ENCODE measurements at places on chromosomes 16 and 17.

DNA sequence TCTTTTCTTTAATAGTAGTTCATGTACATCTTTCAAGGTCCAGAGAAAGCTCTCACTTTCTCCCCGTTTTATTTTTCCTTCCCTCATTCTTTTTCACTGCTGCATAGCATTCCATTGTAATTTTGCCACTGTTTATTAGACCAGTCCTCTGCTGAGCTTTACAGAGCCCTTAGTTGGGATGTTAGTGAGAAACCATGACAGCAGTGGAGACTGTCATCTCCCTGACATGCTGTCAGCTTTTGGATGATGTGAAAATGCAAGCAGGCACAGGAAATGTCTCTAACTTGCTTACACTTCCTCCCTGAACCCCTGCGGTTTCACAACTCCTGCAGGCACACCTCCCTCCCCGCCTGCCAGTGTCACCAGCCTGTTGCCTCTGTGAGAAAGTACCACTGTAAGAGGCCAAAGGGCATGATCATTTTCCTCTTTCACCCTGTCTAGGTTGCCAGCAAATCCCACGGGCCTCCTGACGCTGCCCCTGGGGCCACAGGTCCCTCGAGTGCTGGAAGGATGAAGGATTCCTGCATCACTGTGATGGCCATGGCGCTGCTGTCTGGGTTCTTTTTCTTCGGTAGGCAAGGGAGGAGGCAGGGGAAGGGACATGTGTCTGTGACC lies at the start of gene ITGAL:
Gene ITGAL, plus strand, starts transcription at position 415 of the 615 bp plus-strand sequence. Its CDS starts 96 bp downstream, at position 511.
- DNase-seq: no peak

DNA sequence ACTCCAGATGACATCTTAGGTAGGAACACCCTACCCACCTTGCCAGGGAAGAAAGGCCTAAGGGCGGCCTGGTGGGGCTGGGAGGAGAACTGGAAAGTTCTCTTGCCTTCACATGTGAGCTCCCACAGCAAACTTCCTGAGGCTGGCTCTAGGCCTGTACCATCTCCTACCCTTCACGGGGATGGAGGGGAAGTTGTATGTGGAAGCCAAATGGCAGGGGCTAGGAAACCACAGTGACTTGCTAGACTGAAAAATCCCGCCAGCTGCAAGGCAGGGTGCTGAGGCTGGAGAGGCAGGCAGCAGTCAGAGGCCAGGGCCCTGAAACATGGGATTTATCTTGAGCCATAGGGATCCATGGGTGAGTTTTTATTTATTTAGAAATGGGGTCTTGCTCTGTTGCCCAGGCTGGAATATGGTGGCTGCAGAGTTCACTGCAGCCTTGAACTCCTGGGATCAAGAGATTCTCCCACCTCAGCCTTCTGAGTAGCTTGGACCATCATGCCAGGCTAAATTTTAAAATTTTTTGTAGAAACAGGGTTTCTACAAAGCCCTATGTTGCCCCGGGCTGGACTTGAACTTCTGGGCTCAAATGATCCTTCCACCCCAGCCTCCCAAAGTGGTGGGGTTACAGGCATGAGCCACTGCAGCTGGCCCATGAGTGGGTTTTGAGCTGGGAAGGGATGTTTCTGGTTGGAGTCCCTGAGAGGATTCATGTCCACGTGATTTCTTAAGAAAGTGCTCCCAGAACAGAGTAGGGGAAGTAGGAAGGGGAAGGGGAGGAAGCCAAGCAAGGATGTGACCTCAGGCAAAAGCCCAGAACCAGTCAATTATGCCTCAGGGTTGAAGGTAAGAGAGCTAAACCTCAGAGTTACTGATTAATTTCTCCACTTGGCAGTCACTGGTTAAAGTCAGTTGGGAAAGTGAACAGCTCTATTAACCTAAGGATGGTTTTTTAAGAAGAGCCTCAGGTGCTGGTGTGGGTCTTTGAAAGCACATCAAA lies 4.0 kb upstream of the KAT8 start:
- DNase-seq: no peak

- DNase-seq: no peak
Observed at GRCh38 chr17:62099532-62099931, 34.5 kb upstream of the MED13 start.

GRCh38 chr17:41972571-41973407 lies 6.2 kb downstream of the CNP start:
- DNase-seq: no peak

GRCh38 chr17:76546556-76547182 lies 6.8 kb downstream of the PRCD start:
- peak; percentile 94 for DNase-seq

- no peak for DNase-seq
Observed at GRCh38 chr17:45946841-45947256, 52.2 kb upstream of the STH start.

GRCh38 chr17:50908860-50909764 lies 43.0 kb upstream of the TOB1 start:
- DNase-seq: no peak

DNA sequence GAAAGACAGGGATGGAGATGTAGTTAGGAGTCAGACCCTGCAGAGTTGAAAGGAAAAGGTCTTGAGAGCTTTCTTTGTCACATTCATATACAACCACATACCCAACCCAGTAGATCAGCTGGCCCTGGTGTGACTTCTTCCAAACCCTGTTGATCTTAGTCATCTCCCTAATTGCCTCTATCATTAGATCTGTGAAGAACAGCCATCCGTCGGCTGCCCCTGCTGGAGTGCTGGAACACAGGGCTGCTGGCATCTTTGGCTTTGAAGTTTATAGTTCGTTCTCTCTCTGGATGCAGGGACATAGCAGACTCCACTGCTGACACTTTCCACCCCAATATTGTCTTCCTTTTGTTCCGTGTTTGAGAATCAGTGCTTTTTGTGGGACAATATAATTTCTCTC lies 10.4 kb upstream of the SMG8 start:
- no peak for DNase-seq

- DNase-seq: no peak
Observed at GRCh38 chr17:181245-182049, at the start of gene DOC2B. Gene DOC2B (minus strand): TSS chr17:181650. CDS start chr17:181479, 171 bp downstream.

- no peak for DNase-seq
Observed at GRCh38 chr17:38563362-38564253, 42.1 kb downstream of the SRCIN1 start.

GRCh38 chr17:57106107-57106835 lies 21.2 kb downstream of the AKAP1 start:
- no peak for DNase-seq

GRCh38 chr17:18960803-18961511 lies 9.0 kb downstream of the SLC5A10 start:
- DNase-seq: peak; percentile 62

DNA sequence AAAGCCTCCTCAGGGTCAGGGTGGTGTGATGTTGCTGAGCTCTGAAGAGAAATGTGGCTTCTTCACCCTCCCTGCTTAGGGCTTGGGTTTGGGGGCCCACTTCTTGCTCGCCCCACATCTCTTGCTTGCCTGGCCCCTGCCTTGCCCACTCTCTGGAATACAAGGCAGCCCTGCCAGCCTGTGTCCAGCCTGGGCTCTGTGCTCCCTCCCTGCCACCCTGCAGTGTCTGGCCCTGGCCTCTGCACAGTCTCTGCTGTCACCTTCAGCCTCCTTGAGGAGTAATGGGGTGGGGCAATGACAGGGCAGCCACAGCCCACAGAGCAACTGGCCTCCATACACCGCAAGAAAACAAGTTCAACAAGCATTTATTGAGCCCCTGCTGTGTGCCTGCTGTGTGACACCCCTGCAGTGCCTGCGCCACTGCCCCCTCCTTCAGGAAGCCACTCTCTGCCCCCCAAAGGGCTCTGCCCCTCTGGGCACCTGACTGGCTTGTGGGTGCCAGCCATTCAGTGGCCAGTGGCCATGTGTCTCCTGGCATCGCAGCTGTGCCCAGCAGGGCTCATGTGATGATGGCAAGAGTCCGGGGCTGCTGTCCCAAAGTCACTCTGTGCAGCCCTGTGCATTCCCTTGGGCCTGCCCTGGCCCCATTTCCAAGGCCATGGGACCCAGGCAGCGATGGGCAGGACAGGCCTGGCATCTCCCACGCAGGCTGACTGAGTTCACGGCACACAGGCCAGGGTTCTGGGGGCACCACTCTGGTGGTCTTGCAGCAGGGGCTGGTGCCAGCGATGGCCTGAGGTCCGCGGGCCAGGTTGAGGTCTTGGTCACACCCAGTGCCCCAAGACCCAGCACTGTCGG lies 240.8 kb downstream of the KATNIP start:
- DNase-seq: no peak

- DNase-seq: no peak
Observed at GRCh38 chr17:48860034-48860433, 29.2 kb downstream of the CALCOCO2 start.

DNA sequence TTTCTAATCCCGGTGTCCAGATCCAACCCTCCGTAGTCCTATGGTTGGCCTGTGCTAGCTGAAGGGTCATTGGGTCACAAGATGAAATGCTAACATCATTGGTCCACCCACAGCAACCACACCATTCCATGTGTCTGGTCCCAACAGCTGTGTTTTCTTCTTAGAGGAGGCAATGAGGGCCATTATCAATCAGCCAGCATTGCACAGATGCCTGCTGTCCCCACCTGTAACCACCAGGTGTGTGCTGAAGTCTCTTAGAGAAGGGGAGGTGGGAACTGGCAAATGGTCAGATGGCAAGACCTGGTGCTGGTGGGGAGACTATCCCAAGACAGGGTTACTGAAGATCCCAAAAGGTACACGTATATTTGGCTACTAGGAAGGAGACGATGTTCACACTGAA lies 37.4 kb downstream of the HIC1 start:
- no peak for DNase-seq

GRCh38 chr17:51860954-51861561 lies 297.5 kb downstream of the CA10 start:
- peak; percentile 19 for DNase-seq

GRCh38 chr17:62653002-62653825 lies 25.7 kb downstream of the MRC2 start:
- DNase-seq: peak; percentile 52

DNA sequence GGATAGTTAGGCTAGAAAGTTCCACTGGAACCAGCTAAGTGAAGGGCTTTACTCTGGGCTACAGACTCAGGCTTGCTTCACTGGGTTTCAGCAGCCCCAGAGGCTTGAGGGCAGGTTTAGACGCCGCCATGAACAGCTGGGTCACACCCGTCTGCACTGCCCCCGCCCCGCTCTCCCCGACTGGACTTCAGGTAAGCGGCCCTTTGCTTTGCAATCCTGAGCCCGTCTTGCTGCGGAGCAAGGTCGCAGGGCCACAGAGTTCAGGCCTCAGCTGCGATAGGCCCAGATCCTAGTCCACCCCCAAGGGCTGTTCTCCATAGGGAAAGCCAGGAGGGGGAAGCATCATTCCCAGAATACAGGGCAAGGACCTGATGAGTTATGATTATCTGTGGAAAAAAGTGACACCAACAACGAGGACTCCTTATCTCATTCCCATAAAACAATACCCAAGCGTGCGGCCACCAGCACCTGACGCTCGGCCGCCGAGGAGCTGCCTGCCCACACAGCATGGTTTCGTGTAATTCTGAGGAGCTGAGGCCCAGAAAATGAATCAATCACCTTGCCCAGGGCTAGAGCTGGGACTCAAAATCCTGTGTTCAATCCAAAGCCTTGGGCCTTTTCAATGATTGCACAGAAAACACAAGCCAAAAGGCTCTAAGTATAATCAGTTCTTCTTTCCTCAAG lies 20.4 kb downstream of the MEAK7 start:
- no peak for DNase-seq

GRCh38 chr17:19978209-19978802 lies 678 bp upstream of the AKAP10 start:
- peak; percentile 14 for DNase-seq

DNA sequence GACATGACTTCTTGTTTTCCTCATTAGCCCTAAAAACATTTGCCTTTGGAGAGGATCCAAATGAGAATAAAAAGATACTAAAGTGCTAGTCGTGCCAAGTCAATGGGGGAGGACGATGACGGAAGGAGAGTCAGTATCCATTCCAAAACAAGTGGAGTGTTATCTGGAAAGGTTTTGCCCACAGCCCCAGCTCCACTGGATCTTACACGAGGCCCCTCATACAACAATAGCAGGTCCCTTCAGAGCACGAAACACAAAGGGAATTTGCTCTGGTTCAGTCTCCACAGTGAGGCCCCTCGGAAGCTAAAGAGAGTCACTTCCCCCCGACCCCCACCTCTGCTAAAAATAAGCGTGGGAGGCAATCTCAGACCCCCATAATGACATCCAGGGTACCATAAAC lies 496.9 kb upstream of the ZFHX3 start:
- no peak for DNase-seq

DNA sequence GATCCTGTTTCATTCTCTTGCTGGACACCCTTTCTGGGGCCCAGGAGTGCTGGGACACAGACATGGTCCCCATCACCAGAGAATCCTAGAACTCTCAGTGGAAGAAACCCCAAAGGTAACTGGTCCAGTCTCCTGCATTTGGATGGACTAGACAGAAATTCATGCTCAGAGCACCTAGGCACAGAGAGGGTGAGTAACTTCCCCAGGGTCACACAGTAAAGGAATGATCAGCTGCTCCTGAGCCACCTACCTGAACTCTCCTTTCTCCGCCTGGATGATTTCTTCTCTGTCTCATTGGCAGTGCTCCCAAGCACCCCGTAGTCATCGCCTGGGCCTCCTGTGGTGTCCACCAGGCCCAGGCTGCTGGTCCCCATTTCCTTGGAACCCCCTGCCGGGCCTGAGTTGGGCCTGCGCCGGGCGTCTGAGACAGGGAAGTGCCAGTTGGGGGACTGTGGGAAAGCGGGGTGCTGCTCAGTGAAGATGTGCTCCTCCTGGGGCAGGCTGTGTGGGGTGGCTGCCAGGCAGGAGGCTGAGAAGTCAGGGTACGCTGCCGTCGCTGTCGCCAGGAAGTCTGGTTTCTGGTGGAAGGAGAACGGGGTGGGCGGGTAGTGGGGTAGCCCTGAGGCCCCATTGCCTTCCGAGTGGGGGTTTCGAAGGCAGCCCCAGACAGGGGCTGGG lies 767 bp downstream of the MEOX1 start:
- DNase-seq: no peak

GRCh38 chr16:30785126-30786106 lies 1.6 kb downstream of the ZNF629 start:
- DNase-seq: no peak

- peak; percentile 11 for DNase-seq
Observed at GRCh38 chr16:28042811-28043210, 20.7 kb downstream of the GSG1L start.

GRCh38 chr16:11657556-11657955 lies 10.7 kb upstream of the SNN start:
- DNase-seq: no peak

DNA sequence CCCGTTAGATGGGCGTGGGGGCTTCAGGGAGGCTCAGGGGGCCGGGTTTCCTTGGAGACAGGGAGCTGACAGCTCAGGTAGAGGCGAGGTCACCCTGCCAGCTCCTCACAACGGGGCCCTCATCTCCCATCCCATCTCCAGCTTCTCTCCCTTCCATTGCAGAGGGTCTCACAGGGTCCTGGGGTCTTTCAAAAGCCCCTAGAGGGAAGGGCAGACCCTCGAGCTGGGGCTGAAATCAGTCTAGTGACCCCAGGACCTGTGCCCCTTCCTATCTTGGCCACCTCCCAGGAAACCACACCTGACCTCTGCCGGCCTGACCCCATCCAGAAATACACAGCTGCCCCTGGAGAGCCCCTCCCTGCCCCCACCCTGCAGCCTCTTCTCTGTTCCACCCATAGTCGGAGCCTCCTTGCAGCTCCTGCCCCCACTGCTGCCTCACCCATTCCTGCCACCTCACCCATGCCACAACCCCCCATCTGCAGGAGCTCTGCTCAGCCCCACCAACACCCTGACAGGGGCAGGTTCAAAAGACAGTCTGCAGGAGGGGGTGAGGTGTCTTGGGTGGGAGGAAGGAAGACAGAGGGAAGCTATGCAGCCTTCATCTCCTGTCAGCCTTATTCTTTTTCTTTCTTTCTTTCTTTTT lies 23.4 kb downstream of the PIK3R5 start:
- DNase-seq: no peak

All from fibroblast of upper back skin (primary cell).